ENCODE measurements at places on chromosomes 5 and 9.

- DNase-seq: no peak
Measured at GRCh38 chr5:120759587-120759986, 295.5 kb downstream of the PRR16 start.

DNA sequence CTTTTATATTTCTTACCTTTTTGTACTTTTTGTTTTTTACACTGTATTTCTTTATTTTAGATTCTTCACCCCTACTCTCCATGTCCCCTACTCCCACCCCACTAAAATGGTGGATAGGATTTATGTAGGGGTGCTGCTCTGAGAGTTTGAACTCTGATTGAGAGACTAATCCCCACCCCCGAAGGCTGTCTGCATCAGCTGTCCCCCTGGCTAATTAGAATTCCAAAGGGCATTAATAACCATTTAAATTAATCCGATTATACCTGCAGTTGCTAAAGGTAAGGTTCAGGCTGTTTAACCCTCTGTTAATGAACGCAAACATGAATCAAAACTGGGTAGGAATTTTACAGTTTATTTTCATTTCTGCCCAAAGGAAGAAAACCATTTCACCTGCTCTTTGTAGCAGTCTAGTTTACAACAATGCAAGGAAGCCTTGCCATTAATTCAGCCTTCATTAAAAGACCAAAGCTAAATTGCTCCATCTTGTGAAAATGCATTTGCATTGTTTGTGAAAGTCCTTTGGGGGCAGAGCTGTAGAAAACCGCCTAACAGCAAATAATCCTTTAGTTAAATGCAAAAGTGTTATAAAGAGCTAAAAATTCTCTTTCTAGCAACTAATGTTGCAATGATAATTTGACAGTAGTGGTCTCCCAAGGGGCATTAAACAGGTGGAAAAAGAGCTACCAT, 71.2 kb downstream of the ZCCHC7 start:
- DNase-seq: no peak

DNA sequence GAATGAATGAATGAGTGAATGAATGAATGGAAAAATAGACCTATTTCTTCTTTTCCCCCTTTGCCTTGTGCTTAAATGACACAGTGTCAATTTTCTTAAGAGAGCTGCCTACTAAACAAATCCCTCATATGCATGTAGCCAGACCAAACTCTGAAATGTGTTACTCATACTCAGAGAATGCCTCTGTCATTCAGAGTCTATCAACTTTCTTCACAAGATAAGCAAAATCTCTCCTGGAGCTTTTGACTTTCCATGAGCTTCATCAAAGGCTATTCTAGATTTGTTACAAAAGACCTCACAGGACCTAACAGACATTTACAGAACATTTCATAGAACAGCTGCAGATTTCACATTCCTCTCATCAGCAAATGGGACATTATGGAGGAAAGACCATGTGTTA, 275.7 kb upstream of the MSX2 start:
- DNase-seq: no peak

DNA sequence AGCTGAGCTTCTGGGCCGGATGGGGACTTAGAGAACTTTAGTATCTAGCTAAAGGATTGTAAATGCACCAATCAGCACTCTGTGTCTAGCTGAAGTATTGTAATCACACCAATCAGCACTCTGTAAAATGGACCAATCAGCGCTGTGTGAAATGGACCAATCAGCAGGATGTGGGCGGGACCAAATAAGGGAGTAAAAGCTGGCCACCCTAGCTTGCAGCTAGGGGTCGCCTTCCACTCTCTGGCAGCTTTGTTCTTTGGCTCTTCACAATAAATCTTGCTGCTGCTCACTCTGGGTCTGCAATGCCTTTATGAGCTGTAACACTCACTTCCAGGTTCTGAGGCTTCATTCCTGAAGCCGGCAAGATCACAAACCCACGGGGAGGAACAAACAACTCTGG, 354.0 kb downstream of the PRR16 start:
- no peak for DNase-seq

DNA sequence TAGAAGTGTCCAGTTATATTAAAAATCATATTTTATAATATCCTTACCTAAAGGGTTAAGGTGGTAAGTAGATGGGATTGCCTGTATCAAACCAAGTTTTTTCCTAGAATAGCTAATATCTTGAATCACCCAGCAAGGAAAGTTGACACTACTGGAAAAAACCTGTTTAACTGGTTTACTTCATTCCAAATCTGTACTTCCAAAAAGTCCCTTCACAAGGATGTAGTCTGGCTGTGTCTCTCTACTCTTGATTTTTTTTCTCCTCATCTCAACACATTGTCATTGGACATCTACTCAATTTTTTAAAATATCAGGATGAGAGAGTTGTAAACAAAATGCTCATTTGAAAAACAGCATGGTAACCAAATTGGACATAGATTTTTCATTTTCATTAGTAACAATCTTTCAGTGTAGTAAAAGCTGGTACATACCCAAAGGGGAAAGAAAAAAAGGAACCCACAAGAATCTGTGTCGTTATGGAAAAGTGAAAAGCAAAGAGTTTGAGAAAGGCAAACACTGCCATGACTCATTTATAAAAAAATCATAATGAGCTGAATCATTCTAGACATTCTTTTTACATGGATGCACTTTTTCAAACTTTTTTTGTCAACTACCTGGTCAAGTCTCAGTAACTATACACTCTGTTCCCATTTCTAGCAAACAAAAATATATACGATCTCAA, 173.5 kb downstream of the GLIS3 start:
- DNase-seq: no peak

All from omental fat pad (tissue), 4 donors.